HL-60 (cell line): ENCODE measurements at places on chromosomes 3 and 15.

DNA sequence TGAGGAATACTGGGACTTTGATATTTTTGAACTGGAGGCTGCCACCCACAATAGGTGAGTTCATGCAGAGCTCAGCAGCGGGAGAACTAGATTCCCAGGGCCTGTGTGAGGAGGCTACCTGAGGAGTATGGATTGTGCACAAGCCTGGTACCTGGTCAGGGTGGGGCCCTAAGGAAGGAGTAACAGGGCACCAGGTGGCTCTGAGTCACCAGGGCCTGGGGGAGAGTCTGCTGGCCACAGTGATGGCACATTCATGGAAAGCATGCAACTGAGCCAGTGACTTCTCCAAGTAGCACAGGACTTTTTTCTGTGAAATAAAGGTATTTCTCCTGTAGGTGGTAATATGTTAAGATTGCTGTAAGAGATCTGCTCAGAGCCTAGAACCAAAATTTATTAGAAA, 134.4 kb downstream of the PDE8A start:
- DNase-seq = no peak

- DNase-seq = no peak
These were observed 71.6 kb downstream of the CLASP2 start for GRCh38 chr3:33646406-33646805.

DNA sequence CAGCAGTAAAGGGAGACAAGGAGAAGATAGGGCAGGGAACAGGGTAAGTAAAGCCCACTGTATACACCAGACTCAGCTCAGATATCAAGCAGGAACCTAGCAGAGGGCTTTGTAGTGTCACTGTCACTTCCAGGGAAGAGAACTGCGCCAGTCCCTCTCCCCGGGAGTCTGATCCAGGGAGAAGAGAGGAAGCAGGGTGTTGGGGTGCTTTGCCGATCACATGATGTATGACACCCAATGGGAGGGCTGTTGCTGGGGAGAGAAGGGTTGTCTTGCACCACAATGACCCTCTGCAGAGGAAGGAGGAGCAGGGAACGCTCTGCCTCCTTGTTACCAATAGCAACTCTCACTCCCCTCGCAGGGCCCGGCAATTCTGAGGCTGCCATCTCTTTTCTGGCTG, 147.2 kb upstream of the SLC2A2 start:
- DNase-seq = peak; percentile 65

DNA sequence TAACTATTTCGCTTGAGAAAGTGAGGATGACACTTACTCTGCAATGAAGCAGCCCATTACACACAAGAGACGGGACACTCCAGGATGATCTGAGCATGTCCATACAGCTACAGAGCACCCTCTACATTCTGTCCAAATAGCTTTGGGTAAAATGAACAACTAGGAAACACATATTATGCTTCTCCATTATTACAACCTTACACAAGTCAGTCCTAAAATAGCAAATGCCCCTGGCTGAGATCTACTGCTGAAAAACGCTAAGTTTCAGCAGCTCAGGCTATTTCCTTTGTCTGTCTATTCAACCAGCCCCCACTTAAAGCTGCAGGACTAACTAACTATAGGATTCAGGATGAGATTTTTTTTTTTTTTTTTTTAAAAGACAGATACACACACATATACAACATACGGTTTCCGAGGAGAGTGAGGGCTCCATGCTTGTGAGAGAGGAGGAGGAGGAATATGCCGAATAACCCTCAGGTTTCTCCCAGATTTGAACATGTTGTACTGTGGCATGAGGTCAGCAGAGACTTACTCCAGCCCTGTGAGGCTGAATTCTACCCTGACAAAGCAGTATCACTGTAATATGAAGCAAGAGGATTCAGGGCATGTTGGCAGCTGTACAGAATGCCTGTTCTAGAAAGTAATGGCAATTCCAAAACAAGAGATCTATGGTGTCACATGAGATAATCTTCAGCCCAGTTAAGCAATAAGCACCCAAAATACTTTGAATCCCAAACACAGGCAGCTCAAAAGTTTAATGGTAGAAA, 117.3 kb upstream of the PLXND1 start:
- DNase-seq = no peak

- DNase-seq = peak; percentile 41
These were observed 26.9 kb upstream of the EHHADH start for GRCh38 chr3:185280572-185281365.

GRCh38 chr3:8562081-8562595, 60.5 kb downstream of the LMCD1 start:
- DNase-seq = no peak

DNA sequence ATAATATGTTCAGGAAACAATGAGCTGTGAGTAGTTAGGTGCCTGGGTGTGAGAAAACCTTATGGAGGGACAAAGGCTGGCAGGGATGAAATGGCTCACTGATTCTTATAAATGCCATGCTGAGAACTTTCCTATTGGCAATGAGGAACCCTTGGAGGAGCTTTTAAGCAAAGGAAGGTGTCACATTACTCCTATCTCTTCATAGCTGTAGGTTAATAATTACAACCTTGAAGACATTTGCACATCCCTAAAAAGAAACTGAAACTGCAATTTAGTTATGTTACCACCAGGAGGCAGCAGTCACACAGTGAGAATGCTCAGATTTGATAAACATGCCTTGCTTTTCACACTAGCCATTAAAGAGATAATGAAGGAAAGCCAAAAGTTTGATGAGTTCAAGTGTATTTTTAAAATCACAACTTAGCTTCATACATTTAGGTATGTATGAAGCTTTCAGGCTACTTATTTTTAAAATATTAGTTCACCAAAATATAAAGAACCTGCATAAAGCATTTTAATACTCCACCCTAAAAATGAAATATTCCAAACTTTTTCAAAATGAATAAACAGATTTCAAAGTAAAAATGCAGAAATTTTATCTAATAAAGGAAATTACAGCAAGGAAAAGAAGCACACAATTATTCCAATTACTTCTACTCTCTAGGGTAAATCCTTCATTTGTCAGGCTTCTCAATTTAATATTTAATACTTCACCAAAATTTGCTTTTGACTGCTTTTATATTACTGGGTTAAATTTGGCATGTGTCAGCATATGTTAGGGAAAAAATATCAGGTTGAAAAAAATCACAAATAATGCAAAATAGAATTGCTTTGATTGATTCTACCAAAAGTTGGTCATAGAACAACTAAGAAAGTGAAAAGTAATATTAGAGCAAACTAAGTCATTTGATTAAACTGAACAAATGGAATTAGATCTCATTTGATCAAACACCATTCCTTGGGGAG, 136.9 kb upstream of the SLC2A2 start:
- no peak for DNase-seq

DNA sequence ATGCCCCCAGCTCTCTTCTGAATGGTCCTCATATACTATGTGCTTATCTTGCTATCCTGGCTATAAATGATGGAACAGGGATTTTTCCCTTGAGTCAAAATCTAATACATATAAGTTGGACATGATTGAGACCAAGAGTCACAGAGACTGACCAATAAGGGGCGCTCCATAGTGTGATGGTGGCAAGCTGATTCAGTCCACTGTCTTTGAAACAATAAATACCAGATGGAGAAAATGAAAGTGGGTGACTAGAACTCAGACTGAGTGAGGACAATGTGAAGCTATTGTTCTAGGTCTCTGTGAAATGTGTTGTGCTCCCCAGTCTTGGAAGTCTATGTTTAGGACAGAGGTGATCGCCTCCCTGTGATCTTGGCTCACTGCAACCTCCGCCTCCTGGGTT, 10.6 kb upstream of the FSTL1 start:
- DNase-seq = no peak

DNA sequence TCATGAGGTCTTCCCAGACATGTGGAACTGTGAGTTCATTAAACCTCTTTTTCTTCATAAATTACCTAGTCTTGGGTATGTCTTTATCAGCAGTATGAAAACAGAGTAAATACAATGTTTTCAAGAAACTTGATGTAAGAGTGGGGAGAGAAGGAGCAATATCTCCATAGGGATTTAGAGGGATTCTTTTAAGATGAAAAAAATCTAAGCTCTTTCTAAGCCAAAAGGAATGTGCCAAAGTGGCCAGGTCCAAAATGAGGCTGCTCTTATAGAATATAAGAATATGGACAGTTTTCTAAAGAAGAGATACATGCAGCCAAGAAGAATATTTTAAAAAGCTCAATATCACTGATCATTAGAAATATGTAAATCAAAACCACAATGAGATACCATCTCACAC, 23.9 kb upstream of the RYK start:
- DNase-seq = no peak

- no peak for DNase-seq
These were observed 5.6 kb downstream of the TSEN2 start for GRCh38 chr3:12489832-12490231.

DNA sequence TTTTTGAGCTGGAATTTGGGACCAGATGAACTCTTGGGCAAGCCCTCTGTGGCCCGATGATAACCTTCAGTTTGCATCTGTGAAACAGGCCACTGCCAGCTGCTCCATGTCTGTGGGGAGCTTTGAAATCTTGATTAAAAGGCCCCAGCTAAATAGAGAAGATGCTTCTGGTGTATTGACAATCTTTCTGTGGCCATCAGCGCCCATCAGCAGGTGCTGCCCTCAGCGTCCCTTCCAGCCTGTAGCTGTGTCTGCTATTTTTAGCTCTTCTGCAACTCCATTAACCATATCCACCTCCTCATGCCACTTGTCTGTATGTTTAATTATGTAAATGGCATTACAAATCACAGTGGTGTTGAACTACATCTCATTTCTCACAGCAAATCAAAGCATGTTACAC, 54.0 kb downstream of the CHCHD6 start:
- DNase-seq = no peak

DNA sequence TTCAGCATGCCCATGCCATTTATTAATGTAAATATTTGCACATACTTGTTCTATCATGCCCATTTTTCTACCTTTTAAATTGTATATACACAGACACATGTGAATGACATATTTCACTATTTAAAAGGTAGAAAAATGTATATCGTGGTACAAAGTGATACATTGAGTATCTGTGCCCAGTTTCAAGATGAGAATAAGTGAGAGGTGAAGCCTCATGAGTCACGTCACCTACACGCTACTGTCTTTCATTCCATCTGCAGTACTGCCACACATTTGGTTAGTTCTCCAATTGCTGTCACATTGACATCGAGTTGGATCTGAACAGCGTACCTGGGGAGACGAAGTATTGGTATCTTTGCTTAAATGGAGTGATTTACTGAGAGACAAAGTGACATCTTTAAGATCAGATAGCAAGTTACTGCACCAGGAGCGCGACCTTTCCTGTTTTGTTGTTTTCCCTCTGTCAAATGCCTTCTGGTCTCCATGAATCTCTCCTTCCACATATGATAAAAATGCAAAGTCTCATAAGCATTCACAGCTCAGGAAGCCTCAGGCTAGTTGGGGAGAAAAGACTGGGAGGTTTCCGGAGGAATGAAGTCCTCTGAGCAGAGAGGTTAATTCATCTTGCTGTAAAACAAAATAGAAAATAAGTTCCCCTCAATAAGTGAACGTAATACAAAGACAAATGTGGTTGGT, 12.0 kb downstream of the GREM1 start:
- no peak for DNase-seq

GRCh38 chr15:74209997-74210671, 7.5 kb upstream of the STRA6 start:
- no peak for DNase-seq

- DNase-seq = no peak
These were observed 871.9 kb upstream of the GBE1 start for GRCh38 chr3:82633319-82633718.

- no peak for DNase-seq
These were observed 10.9 kb downstream of the GNB5 start for GRCh38 chr15:52180196-52180835.

DNA sequence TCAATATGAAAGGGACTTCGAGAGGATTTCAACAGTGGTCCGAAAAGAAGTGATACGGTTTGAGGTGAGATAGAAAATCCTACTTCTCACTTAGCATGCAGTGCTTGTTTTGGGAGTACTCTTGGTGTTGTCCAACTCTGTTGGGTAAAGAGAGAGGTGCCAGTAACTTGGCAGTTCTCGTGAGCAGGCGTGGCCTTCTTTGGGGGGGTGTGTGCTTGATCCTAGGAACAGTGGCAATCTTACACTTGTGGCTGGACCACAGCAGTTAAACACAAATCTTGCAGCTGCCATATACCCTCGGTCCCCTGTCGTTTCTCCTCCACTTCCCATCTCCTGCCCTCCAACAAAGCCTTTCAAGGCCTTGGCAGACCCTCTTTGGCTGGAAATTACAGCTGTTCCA, 15.2 kb upstream of the SNX22 start:
- no peak for DNase-seq

- peak; percentile 58 for DNase-seq
These were observed 55.8 kb downstream of the ZNF621 start for GRCh38 chr3:40580494-40581091.

GRCh38 chr15:85518979-85519761, 138.8 kb downstream of the AKAP13 start:
- DNase-seq = no peak

DNA sequence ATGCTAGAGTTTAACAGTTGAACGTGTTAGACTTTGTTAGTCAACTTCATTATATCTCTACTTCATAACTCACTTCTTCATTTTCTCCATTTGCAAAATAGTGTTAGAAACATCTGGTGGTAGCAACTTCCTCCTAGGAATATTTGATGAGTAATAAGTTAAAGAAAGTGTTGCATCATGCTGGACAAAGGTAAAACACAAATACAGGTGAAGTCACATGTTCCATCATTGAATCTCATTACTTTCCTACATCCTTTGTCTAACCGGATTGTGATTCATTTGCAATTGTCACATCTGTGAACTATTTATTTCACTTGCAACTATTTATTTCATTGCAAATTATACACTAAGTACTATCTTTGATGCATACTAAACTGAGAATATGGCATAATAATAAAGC, 186.5 kb downstream of the TUSC7 start:
- no peak for DNase-seq

DNA sequence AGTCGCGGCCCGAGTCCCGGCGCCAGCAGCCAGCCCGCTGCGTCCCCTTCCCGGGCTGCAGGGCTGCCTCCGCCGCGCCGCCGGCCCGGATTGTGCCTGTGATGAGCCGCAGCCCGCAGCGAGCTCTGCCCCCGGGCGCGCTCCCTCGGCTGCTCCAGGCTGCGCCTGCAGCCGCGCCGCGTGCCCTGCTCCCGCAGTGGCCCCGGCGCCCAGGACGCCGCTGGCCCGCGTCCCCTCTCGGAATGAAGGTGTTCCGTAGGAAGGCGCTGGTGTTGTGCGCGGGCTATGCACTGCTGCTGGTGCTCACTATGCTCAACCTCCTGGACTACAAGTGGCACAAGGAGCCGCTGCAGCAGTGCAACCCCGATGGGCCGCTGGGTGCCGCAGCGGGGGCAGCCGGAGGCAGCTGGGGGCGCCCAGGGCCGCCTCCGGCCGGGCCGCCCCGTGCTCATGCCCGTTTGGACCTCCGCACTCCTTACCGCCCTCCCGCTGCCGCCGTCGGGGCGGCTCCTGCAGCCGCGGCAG, 1.2 kb downstream of the CHST2 start:
- DNase-seq = no peak

DNA sequence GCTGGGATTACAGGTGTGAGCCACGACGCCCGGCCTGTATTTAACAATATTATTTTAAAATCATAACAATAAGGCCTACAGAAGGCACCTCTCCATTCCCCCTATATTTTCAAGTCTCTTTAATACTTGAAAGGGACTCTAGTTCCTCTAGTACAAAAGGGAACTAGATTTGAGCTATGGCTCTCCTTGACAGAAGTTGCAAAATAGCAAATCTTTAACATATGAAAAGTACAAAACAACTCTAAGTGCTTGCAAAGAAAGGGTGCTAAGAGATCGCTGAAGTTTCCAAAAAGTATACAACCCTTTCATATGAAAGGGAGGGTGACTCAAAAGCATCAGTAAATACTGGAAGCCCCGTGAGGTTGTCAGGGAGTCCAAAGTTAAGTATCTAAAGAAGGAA, 23.8 kb downstream of the AP3S2 start:
- DNase-seq = no peak

GRCh38 chr3:72997421-72997961, 880 bp downstream of the PPP4R2 start:
- DNase-seq = peak; percentile 64
